Stimulated activated CD4-positive, alpha-beta T cell treated with anti-CD3 and anti-CD28 coated beads, Interleukin-15, amount 100 ng/mL, for 48 hours (primary cell): ENCODE measurements at places on chromosomes 11 and 22.

- DNase-seq = no peak
Measured at GRCh38 chr11:2256293-2256913, 14.0 kb downstream of the ASCL2 start.

DNA sequence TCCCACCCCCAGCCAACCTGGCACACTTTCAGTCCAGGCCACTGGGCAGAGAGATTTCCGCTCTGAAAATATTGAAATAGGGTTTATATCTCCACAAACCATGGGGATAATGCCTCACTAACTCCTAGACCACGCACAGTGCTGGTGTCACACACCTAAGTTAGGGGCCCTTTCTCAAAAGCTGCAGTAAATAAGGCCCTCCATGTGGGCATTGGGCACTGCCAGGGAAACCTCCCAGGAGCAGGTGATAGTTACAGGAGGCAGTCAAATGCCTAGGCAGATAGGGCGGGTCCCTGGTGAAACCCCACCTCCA, 3.1 kb upstream of the IL10RA start:
- DNase-seq = no peak

GRCh38 chr11:8765294-8765693, 82.7 kb downstream of the RPL27A start:
- no peak for DNase-seq

DNA sequence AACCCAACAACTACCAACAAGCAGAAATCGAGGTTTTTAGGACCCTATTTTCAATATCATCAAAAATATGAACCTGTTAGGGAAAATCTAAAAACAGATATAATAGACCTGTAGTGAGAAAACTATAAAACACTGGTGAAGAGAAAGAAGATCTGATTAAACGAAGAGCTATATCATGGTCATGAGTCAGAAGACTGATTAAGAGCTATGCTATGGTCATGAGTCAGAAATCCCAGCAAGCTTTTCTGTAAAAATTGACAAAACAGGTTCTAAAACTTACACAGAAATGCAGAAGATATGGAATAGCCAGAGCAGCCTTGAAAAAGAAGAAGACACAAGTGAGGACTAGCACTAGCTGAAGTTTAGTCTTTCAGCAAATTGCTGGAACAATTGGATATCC, 345.0 kb downstream of the TBC1D22A start:
- no peak for DNase-seq

DNA sequence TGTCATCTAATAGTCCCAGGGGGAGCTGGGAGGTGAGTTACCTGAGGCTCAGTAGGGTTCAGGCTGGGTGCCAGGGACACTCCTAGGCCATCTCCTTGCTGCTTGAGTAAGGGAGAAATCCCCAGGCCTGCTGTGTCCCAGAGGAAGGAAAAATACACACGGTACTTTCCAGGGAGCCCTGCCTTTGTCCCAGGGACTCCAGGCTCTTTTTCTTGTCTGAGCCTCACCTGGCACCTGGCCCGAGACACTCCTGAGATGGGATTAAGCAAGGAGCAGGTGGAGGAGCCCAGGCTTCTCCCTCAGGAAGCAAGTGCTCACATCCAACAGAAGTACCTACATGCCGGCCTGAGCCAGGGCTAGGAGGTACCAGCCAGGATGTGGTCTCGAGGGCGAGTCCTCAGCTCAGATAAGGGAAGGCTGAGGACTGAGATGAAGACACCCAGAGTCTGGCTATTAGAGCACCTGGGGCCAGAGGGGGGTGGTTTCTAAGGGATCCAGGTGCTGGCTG, 899 bp upstream of the KLHDC7B start:
- no peak for DNase-seq
